ENCODE measurements at places on chromosomes 2 and 18. TPM values are rescaled to one million over a fixed set of nuclear protein-coding genes. Genes with fewer than 3 reads are reported as not detected.

GRCh38 chr2:11977766-11978524, 231.5 kb downstream of the LPIN1 start:
- no peak overlapping the region for H3K4me3 ChIP-seq
- H3K4me1 ChIP-seq = no peaks in the 10 kb centered on the region
- no peak for DNase-seq
- H3K36me3 ChIP-seq = peaks cover 4% of the 10 kb centered on the region
- peaks cover under 1% of the 10 kb centered on the region for H3K27me3 ChIP-seq
- H3K27ac ChIP-seq = no peak overlapping the region

The NTSR2 gene
- total RNA-seq = not detected

DNA sequence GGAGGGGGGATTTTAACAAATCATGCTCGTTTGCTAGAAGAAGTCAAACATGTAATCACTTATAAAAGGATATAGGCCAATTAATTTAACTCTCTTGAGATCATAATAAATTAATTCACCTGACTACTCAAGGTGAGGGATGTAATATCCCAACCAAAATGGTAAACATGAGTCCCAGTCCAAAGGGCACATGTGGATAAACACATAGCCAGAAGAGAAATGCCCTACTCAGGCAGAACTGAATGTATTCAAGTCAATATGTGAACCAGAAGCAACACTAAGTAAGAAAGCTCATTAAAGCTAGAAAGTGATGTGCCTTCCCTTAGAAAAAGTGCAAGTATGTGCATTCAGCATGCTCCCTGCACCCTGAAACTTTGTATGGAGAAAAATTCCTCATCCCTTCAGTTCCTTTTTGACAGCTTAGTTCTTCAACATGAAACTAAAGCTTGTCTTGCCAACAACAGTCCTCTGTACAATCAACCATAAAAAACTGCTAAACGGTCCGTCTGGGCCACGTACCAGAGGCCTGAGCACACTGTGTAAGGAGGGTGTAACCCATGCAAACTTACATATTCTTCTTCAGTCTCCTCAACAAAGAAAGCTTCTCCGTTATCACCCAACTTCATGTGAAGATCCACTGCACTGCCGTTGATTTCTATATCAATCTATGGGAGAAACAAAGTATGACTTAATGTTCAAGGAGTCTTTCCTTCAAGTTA, 58.9 kb downstream of the LPIN2 start:
- no peak for DNase-seq
- no peak overlapping the region for H3K4me3 ChIP-seq
- H3K27ac ChIP-seq = peak overlapping the region; percentile 63
- H3K27me3 ChIP-seq = no peaks in the 10 kb centered on the region

GRCh38 chr2:226971770-226972169, 135.9 kb downstream of the RHBDD1 start:
- H3K36me3 ChIP-seq = peaks cover 12% of the 10 kb centered on the region
- peak overlapping the region; percentile 74 for H3K4me3 ChIP-seq
- peaks cover 36% of the 10 kb centered on the region for H3K4me1 ChIP-seq
- DNase-seq = no peak
- peak overlapping the region; percentile 65 for H3K27ac ChIP-seq

DNA sequence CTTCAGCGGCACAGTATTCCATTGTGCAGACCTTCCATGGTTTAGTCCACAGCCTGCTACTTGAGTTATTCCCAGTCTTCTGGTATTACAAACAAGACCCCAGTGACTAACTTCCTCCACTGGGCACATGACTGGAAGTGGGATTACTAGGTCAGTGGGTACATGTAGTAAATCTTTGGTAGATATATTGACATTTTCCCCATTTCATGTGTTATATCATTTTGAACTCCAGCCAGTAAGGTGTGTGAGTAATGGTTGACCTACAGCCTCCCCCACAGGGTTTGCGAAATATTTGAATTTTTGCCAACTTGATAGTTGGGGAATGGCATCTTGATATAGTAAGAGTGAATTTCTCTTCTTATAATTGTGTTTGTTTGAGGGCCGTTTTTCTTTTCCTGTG, 58.8 kb downstream of the RNF144A start:
- H3K27ac ChIP-seq = no peak overlapping the region
- peaks cover 15% of the 10 kb centered on the region for H3K4me1 ChIP-seq
- H3K36me3 ChIP-seq = peaks cover 78% of the 10 kb centered on the region
- no peaks in the 10 kb centered on the region for H3K27me3 ChIP-seq
- no peak overlapping the region for H3K4me3 ChIP-seq

- peaks cover 24% of the 10 kb centered on the region for H3K27me3 ChIP-seq
- no peak for DNase-seq
- H3K4me3 ChIP-seq = no peak overlapping the region
- H3K4me1 ChIP-seq = no peaks in the 10 kb centered on the region
- H3K27ac ChIP-seq = no peak overlapping the region
Observed at GRCh38 chr2:178227187-178227586, 32.9 kb downstream of the OSBPL6 start.

GRCh38 chr2:64837925-64838641, 151.1 kb upstream of the SLC1A4 start:
- no peak overlapping the region for H3K27ac ChIP-seq
- H3K36me3 ChIP-seq = peaks cover 2% of the 10 kb centered on the region
- H3K4me3 ChIP-seq = no peak overlapping the region
- DNase-seq = no peak
- H3K4me1 ChIP-seq = peaks cover 15% of the 10 kb centered on the region

GRCh38 chr18:58300867-58301266, 256.8 kb downstream of the NEDD4L start:
- H3K4me3 ChIP-seq = no peak overlapping the region
- DNase-seq = no peak
- no peak overlapping the region for H3K27ac ChIP-seq
- peaks cover 8% of the 10 kb centered on the region for H3K4me1 ChIP-seq
- peaks cover 12% of the 10 kb centered on the region for H3K27me3 ChIP-seq
